Left colon (tissue), 2 donors: ENCODE measurements at places on chromosomes 3 and 15. TPM values are rescaled to one million over a fixed set of nuclear protein-coding genes. Genes with fewer than 3 reads are reported as not detected.

DNA sequence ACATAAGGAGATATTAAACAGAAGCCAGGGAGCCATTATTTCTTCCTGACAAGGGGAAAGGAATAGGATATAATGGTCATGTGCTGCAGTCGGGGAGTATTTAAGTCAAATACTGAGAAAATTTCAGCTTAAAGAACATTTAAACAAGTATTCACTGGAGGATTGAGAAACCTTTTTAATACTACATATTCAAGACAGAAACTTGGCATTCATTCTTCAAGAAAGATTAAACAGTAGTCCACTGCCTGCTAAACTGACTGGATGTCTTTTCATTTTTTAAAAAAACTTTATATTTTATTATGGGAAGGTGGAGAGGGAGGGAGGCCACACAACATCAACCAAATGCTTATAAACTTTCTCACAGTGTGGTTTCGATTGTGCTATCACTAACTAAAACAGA is 107.4 kb upstream of the CBLB start:
- no peak for DNase-seq

- no peak for DNase-seq
Observed at GRCh38 chr3:113228498-113229286, 17.3 kb downstream of the BOC start.

DNA sequence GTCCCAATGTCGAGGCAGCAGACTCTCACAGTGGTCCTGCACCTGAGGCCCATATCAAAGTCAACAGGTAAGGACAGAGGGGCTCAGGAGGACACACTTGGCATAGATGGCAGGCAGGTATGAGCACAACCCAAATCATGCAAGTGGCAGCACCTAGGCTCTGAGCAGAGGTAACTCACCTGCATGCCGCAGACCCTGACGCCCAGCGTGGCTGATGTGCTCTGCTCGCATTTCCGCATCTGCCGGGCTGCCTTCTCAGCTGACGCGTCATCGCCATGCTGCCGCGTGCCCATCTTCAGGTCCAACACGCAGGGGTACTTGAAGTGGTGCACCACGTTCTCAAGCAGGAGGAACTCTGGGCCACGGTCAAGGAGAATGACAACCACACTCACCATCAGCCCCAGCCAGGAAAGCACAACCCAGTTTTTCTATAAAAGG is 4.2 kb upstream of the GMPPB start:
- no peak for DNase-seq

GRCh38 chr3:177883957-177884356 is 652.3 kb upstream of the KCNMB2 start:
- no peak for DNase-seq

GRCh38 chr3:11423868-11424267 is 151.7 kb downstream of the ATG7 start:
- no peak for DNase-seq

- no peak for DNase-seq
Observed at GRCh38 chr3:118587847-118588246, 446.8 kb downstream of the IGSF11 start.

- no peak for DNase-seq
Observed at GRCh38 chr15:49188933-49189332, 18.9 kb downstream of the GALK2 start.

- DNase-seq: no peak
Observed at GRCh38 chr3:105647047-105647446, 221.8 kb downstream of the CBLB start.

DNA sequence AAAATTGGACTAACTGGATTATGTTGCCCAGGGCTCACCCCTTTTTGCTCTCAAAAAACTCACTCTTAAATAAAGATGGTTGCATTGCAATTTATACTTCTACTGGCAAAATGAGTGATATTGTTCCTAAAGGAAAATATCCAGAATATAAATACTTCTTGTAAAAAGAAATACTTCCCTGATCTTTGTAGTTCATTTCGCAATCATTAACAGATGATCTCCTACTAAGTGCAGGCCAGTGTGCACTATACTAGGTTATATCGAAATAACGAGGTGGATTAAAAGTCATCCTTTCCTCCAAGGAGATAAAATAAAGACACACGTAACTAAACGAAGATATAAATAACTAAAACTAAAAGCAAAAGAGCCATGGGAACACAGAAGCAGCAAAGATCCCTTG is 63.0 kb downstream of the MEX3B start:
- no peak for DNase-seq

- no peak for DNase-seq
Observed at GRCh38 chr15:49082960-49083359, 36.7 kb upstream of the SECISBP2L start.

DNA sequence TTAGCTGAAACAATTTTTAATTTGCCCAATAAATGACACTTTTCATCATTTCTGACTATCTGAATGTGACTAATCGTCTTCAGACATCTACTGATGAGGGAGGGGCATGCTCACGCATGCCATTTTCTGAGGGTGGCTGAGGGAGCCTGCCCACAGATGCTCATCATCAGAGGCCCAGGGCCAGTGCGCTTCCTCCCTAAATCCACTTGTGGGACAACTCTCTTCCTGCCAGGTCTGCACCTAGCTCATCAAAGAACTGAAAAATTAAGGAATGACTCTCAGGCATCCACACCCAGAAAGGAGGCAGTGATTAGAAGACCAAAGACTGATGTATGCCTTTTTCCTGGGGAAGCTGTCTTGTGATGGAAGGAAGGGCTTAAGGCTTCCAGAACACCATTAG is 22.8 kb downstream of the RTP3 start:
- no peak for DNase-seq

DNA sequence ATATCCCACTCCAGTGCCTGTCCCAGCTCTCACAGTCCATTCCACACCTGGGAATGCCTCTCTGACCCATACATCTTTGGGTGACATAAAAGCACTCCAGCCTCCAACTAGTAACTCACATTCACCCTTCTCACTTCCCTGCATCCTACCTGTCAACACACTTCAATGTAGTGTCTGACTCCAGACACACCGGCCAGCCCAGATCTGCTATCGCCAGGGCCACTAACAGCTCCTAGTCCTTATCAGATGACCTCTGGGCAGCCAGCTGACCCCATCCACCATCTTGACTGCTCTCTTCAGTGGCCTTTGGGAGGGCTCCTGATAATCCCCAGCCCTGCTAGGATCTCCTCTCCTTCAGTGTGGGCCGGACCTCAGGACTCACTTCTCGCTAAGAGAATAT is 2.9 kb upstream of the MCM2 start:
- DNase-seq: no peak

DNA sequence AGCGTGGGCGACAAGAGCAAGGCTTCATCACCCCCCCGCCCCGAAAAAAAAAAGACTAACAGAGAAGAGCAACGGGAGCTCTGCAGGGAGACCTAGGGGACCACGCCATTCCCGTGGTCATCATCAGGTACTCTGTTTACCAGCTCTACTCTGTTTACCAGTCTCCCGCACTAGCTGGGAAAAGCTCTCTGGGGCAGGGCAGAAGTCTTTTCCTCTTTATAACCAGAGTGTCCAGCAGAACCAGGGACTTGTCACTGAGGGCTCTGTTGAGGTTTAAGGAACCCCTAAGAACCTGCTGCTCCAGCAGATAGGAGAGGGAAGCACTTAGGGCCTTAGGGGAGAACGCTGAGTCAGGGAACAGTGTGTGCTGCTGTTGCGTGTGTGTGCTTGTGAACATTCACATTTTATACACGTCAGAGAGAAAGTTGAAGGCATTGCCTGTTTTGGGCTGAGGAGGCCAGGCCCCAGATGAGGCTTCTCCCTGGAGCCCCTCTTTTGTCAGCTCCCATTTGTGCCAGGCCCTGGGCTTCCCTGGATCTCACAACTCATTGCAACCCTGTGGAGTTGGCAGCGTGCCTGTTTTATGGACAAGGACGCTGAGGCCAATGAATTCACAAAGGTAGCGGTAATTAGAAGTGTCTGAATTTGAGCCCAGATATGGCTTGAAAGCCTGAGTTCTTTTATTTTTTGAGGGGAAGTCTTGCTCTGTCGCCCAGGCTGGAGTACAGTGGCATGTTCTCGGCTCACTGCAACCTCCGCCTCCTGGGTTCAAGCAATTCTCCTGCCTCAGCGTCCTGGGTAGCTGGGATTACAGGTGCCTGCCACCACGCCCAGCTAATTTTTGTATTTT is 24.2 kb upstream of the ERICH6 start:
- no peak for DNase-seq

DNA sequence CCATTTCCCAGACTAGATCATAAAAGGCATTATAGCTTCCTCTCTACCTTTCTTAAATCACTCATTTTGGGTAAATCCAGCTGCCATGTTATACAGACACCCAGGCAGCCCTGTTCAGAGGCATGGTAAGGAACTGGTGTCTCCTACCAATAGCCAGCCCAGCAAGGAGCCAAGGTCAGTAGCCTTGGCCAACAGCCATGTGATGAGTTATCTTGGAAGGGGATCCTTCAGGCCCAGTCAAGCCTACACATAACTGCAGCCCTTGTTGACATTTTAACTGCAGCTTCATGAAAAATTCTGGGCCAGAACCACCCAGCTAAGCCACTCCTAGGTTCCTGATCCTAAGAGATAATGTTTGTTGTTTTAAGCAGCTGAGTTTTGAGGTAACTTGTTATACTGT is 29.0 kb upstream of the ZMAT3 start:
- DNase-seq: no peak

DNA sequence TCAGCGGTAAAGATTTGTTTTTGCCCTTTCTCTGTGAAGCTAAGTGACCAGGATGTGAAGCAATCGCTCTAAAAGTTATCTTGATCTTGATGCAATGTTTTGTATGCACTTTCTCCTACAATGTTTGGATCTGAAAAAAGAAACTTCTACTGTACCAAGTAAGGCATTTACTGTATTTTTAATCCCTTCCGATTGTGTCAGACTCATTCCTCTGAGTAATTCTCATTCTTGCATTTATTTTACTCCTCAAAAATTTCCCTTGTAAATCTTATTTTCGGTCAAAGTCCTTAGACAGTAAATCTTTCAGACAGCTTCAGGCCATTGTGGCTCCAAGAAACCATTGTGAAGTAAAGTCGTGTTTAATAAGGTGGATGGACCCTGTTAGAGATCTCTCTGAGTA is 141.9 kb downstream of the TP63 start:
- DNase-seq: no peak

GRCh38 chr15:31574766-31575165 is 248.1 kb downstream of the KLF13 start:
- DNase-seq: no peak

- DNase-seq: no peak
Observed at GRCh38 chr3:119729996-119730395, 27.2 kb downstream of the CFAP91 start.

DNA sequence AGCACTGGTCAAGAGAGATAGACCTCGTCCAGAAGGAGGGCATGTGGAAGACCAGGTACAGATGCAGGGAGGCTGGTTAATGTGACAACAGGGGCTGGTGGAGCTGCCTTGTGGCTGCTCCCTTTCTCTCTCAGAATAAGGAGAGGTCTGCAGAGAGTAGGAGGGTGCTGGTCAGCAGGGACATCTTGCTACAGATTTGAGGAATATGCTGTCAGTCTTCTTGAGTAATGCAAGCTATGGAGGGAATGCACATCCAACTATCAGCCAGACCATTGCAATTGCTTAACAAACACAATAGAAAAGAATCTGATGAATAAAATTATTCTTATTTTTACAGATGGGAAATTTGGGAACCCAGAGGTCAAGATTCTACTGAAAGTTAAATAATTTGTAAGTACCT is 20.3 kb upstream of the SIAH2 start:
- no peak for DNase-seq

EPHB3 gene
- 29.2 TPM for total RNA-seq

ACTL6A gene
- 31.9 TPM for total RNA-seq

ARPP21 gene
- total RNA-seq: 0.14 TPM

EOMES gene
- 0.09 TPM for total RNA-seq
